ENCODE measurements at places on chromosomes 1 and 21.
A peak's percentile ranks its signal among the peaks of the same experiment; 100 is the strongest.

DNA sequence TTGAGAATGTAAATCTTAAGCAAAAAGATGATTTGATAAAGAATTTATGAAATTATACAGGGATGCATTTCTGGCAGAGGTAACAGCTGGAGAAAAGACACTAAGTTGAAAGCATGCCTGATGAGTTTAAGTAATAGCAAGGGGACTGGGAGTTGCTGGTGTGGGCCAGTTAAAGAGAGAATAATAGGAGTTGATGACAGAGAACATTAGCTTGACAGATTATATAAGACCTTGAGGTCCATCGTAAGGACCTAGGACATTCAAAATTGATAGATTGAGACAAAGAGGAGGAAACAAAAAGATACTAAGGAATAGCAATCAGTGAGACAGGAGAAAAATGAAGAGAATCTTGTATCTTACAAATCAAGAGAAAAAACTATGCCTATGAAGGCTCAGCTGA is 84.7 kb upstream of the TMPRSS15 start:
- no peak for DNase-seq

DNA sequence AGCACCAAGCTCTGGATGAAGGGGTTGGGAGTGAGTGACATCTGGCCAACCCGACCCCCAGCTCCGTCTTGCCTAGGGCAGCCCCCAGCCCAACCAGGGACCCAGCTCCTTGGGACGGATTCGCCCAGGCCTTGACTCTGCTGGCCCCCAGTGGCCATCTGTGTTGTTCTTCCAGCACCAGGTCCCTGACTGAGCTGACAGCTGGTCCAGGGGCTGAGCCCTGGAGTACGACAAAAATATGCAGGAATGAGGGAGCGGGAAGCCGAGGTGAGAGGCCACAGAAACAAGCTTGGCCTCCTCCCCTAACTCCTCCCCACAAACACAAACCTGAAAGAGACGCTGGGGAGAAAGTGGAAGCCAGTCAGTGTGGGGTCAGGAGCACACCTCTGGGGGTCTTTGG is 55.0 kb upstream of the PAX7 start:
- DNase-seq, result no peak

GRCh38 chr1:233042834-233043233 is 92.4 kb downstream of the NTPCR start:
- DNase-seq, result no peak

DNA sequence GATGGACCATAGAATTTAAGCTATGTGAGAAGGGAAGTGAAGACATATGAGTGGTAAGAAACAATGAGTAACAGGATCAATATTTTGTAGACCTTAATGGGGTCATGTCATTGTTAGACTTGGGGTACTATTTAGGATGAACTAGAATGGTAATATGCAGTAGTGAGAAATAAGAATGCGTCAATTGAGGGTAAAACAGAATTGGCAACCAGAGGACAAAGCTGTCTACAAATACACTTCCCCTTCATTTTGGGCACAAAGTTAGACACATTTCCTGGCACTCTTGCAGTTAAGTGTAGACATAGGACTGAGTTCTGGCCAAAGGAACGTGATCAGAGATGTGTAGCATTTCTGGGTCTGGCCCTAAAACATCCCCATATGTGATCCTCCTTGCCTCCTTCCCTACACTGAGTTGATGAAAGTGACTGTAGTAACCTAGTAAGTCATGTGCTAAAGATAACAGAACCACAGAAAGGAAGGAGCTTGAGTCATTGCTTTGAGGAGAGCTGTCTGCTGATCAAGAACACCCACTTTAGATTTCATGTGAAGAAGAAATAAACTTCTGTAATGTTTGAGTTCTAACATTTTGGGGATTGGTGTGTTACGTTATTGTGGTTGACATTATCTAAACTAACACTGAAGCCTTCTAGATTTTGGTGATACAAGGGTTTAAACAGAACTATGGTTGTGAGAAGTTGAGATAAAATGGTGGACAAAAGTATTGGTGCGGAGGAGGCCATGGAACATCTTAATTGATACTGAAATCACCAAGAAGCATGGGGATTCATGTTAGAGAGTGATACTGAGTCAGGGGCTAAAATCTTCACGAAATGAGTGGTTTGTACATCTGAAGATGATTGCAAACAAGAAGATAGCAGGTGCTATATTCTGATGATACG is 41.7 kb downstream of the CD55 start:
- peak; percentile 68 for DNase-seq

DNA sequence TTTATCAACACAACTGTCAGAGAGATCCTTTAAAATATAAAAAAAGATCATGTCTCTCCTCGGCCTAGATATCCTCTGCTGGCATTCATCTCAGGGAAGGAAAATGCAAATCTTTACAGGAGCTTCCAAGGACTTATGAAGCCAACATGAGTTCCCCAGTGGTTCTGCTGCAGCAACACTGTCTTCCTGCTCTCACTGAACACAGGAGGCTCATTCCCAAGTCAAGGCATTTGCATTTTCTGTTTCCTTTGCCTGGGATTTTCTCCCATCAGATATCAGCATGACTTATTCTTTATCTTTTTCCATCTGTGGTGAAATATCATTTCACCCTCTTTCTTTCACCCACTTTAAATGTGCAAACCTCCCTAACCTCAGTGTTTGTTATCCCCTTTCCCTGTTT is 513.8 kb upstream of the ZP4 start:
- no peak for DNase-seq

DNA sequence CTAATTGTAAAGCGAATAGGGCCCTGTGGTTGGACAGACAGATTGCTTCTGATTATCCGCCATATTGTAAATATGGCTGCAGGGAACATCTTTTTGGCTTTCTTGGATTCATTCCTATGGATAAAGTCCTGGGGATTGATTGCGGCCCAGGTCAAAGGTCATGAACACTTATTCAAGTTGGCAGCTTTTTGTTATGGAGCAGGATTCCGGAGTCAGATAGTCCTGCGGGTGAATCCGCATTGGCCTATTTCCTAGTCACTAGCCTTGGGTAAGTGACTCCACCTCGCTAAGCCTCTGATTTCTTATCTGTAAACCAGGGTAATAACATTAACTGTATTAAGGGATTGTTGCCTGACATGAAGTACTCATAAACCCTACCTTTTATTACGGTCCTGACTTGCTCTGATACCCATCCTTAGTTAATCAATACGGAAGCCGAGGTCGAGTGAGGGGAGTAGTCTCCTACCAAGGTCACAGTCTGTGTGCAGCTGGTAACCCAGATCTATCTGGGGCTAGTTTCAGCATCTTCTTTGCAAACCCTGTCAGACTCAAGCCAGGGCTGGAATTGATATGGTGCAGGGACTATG is 31.7 kb downstream of the EDN2 start:
- DNase-seq, result no peak

GRCh38 chr1:43312212-43312623 is 11.4 kb downstream of the TIE1 start:
- DNase-seq, result no peak

GRCh38 chr21:26499495-26499894 is 73.6 kb downstream of the CYYR1 start:
- no peak for DNase-seq

DNA sequence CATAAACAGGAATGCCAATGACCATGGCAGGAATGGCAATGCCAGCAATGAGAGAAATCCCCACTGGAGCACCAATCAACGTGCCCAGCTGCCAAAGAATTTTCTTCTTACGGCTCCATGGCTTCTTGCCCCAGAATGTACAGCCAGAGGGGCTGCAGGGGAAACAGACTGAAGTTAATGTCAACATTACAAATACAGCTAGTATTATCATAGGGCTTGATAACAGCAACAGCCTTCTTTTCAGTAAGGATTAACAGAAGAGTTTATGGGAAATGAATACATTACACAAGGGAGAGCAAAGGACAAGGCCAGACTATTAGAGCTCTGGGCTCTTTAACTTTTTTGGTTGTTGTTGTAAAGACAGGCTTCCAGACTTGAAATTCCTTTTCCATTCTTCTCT is 18.2 kb downstream of the RNF19B start:
- DNase-seq, result no peak

DNA sequence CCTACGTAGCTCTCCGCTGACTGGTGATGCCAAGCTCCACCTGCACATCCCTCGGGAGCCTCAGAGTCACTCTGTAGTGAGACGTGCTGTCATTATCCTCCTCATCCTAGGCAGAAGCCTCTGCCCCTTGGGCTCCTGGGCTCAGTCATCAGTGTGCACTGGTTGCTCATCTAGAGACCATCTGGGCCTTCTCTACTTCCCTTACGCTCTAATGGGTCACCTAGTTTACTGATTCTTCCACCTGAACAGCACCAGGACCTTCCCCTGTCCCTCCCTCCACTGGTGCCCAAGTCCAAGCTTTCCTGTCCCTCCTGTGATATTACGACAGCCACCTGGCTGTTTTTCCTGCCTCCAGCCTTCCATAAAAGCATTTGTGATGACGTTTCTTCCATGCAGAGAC is 136.1 kb upstream of the ERRFI1 start:
- DNase-seq, result no peak

GRCh38 chr1:214272964-214273533 is 7.9 kb upstream of the SMYD2 start:
- no peak for DNase-seq

- no peak for DNase-seq
Measured at GRCh38 chr1:71081697-71082080, 854 bp upstream of the ZRANB2 start.

GRCh38 chr1:24717887-24718650 is 27.2 kb upstream of the CLIC4 start:
- DNase-seq, result no peak

- DNase-seq, result no peak
Measured at GRCh38 chr21:45464309-45464708, 59.3 kb downstream of the COL18A1 start.

DNA sequence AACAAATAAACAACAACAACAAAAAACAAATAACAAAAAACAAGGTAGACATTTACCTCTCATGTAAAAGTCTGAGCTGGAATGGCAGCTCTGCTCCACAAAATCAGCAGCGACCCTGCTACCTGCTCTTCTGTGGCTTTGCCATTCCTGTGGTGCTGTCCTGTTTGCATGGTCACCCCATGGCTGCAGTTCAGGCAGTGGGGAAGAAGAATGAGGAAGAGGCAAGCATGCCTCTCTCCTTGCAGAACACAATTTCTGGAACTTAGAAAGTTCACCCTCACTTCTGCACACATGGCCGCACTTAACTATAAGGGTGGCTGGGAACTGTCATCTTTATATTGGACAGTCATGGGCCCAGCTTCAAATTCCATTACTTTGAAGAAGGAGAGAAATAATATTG is 84.8 kb upstream of the GNG12 start:
- DNase-seq, result no peak

DNA sequence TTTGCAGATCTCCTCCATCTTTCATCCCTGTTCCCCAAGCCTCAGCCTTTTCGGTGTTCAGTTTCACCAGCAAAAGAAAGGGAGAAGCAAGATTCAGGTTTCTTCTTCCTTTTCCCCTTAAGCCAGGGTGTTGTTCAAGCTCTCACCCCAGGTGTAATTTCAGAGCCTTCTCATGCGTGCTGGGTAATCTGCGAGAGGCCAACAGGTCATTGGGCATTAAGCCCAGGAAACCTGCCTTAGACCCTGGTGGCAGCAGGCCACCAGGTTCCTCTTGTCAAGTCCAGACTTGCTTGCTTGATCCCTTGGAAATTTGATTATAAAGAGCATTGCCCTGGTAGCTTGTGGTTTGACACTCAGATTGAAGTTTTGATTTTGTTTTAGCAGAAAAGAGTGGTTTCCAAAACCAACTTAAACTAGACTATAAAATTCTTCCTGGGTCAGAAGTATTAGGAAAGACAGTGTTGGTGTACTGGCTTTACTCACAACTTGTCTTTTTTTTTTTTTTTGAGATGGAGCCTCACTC is 6.9 kb downstream of the AKR1A1 start:
- no peak for DNase-seq

- no peak for DNase-seq
Measured at GRCh38 chr1:224116131-224116530, 2.2 kb downstream of the FBXO28 start.

DNA sequence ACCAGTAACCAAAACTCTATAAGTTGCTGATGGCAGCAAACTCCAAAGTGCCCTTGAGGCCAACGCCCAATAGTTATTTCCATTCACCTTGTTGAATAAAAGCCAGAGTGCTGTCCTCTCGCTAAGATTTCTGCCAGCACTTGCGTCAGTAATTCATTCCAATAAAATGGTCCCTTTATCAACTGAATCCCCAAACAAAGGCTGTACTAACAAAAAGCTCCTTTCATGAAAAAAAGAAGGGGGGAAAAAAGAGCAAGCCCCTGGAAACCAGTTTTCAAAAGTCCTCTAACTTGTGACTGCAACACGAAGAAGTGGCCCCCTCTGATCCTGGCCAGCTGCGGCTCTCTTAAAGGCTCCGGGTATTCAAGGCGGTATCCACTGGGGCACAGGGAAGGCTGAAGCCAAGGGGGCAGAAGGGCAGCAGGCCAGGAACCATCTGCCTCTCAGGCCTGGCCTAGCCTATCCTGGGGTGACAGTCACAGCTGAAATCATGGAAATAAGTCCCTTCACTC is 55.8 kb upstream of the ZNF326 start:
- no peak for DNase-seq

GRCh38 chr1:181398544-181398943 is 84.8 kb upstream of the CACNA1E start:
- no peak for DNase-seq

GRCh38 chr1:232084584-232085223 is 458.1 kb downstream of the DISC1 start:
- DNase-seq, result no peak

GRCh38 chr1:111538343-111539025 is 35.1 kb upstream of the ADORA3 start:
- peak; percentile 66 for DNase-seq

GRCh38 chr1:169132512-169133227 is 26.2 kb downstream of the ATP1B1 start:
- no peak for DNase-seq

GRCh38 chr1:36414384-36414783 is 16.7 kb upstream of the LSM10 start:
- DNase-seq, result no peak

GRCh38 chr1:17356387-17357026 is 15.5 kb upstream of the PADI6 start:
- DNase-seq, result no peak

GRCh38 chr1:15411593-15412137 is 2.0 kb downstream of the EFHD2 start:
- DNase-seq, result peak; percentile 45

DNA sequence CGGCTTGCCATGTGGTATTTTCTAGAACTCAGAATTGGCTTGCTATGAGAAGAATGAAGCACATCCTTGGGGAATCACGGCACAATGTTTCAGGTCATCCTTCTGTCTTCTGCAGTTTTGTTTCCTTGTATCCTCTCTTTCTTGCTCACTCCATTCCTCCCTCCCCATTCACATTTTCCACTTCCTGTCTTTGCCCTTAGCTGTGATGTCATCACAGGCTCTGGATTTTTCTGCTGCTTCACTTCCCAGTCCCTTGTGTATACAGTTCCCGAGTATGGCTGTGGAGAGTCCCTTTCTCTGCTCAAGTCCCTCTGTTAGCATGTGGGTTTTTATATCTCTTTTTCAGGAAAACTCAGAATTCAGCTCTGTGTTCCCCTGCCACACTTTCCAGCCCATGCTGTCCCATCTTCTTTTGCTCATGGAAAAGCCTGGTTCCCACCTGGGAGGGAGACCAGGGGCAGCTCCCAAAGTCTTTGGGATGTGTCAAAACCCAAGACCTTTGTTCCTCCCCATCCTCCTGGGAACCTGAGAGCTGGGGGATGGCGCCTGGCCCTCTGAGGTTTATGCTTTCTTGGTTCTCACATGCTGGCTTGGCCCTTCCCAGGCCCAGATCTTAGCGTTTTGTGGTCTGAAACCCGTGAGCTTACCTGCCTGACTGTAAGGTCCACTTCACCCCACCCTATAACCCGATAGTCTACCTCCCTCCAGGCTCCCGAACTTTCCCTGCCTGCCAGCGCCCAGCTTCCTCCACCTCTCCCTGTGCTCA is 4.8 kb upstream of the RGS16 start:
- no peak for DNase-seq
